ENCODE measurements at places on chromosomes 2 and 18.
A peak's percentile ranks its signal among the peaks of the same experiment; 100 is the strongest.

DNA sequence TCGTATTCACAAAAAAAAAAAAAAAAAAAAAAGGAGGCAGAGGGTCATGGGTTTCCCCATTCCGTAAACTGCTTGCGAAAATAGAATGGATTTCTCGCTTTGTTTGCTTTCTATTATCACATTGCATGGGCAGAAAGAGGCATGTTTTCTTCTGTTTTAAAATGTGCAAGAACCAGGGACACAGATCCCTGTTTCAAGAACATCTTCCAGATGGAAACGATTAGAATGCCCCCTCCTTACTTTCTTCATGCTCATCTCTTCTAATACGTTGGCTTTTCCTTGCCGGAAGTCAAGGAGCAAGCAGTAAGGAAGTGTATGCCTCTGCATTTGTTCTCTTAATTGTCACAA is 51.0 kb upstream of the ZNF516 start:
- no peak for DNase-seq

DNA sequence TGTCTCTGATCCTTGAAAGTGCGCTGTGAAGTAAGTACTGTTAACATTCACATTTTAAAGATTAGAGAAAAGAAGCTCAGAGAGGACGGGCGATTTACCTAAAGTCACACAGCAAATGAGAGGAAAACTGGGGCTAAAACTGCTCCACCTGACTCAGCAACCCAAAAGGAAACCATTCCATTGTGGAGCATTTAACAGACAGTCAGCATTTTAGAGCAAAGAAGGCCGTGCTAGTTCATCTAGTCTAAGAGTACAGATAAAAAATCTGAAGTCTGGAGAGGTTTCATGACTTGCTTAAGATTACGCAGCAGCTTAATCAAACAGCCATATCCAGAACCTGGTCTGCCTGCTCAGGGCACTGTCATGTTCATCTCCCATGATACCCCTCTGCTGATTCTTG is 19.9 kb upstream of the KCNF1 start:
- no peak for DNase-seq

GRCh38 chr2:153416071-153416470 is 62.5 kb downstream of the RPRM start:
- DNase-seq = peak; percentile 12

DNA sequence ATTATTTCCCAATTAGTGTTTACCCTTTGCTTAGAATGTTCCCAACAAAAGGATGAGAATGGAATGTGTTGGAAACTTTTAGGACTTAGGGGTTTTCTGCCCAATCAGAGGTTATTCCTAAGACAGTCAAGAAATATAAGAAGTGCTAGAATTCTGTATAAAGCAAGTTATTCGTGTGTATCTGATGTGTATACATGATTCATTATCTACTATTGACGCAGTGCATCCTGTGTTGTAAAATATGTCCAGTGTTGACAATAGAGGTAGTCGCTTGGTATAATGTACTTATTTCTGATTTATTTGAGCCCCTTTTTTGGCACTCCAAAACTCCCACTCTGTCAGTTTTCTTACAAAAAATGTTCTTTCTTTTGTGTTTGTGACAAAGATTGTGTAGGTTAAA is 881 bp downstream of the PIKFYVE start:
- DNase-seq = no peak

GRCh38 chr2:218648088-218648786 is 11.2 kb downstream of the ZNF142 start:
- DNase-seq = no peak

DNA sequence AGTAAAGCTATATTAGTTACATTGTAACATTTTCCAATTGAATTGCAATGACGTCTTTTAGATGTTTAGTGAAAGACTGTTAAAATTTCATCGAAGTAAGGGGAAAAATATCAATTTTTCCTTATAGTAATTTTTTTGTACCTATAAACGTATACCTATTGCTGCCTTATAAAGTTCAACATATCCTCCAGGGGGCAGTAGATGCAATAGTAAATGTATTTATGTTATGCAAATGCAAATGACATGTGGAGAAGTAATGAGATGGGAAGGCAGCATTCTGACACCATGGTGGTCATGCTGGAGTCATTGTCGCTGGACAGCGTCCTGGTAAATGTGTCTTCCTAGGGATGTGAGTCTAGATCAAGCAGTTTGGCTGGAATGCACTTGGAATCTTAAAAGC is 38.7 kb downstream of the MSTN start:
- peak; percentile 3 for DNase-seq

DNA sequence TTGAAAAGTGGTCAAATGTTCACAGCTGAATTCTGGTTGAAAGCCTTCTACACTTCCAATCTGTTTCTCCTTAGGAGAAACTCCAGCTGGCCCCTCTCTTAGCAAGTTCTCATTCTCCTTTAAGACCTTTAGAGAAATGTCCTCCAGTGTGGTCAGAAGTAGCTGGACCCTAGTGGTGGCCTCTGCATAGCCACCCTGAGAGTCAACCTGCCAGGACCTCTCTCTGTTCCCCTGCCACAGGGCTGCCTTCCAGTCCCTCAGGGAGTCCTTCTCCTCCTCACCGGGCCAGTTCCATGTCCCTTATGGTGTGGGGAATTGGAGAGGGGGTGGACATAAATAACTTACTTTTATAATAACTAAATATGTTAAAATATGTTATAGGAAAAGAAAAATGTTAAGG is 200.9 kb upstream of the PKDCC start:
- no peak for DNase-seq

GRCh38 chr2:37886745-37887144 is 38.3 kb upstream of the RMDN2 start:
- DNase-seq = no peak

GRCh38 chr2:148764815-148765214 is 110.2 kb upstream of the KIF5C start:
- no peak for DNase-seq

GRCh38 chr2:36271266-36271665 is 84.3 kb upstream of the CRIM1 start:
- DNase-seq = no peak

DNA sequence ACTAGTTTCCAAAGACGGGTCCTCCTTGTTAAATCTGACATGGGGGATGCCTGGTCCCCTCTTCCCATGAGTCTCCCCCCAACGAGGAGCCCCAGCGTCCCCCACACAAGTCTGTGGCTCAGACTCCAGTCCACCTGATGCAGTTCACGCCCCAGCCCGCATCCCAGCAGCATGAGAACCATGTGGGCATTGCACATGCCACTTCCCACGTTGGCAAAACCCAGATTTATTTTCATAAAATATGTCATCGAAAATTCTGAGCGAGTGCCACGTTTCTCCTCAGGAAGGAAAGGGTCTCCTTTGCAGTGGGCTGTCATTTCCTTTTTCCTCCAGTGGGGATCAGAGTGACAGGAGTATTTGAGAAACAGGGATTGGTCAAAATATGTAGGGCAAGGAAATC is 45.7 kb upstream of the TPO start:
- DNase-seq = no peak

GRCh38 chr2:63132020-63132419 is 81.4 kb downstream of the OTX1 start:
- DNase-seq = no peak

DNA sequence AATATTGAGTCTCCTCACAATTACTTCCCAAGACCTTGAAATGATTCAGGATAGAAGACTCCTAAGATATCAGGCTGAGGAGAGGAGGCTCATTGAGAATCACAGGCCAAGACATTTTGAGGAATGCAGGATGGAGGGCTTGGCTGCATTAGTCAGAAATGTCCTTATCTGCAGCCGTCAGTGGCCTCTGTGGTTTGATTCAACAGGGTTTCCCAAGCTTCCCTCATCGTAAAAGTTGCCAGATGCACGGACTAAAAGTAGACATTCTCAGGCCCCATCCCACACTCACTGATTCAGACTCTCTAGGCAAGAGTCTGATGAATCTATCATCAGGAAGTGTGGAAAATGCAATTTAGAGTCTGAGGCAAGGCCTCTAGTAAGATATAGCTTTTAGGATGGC is 34.0 kb upstream of the TMEM178A start:
- peak; percentile 85 for DNase-seq

GRCh38 chr2:27703638-27704341 is 40.1 kb downstream of the SLC4A1AP start:
- no peak for DNase-seq

GRCh38 chr2:118850168-118850900 is 2.9 kb upstream of the EN1 start:
- DNase-seq = no peak

DNA sequence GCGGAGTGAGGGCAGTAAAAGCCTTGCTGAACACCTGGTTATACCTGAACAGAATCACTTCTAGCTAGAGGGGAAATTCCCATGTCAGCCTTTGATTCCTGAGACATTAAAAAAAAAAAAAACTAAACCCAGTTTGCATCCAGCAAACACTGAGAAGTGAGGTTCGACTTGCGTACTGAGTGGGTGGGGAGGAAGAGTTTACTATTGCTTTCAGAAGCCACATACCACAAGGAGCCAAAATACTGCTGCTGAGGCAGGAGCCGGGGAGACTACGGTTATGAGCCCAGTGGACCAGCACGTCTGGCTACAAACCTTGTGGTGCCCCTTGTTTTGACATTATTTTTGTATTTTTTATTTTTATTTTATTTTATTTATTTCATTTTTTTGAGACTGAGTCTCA is 2.7 kb downstream of the COLEC11 start:
- DNase-seq = no peak

GRCh38 chr2:37637190-37637860 is 34.1 kb downstream of the CDC42EP3 start:
- DNase-seq = no peak

- DNase-seq = no peak
Measured at GRCh38 chr2:63734510-63734909, 107.2 kb upstream of the UGP2 start.

DNA sequence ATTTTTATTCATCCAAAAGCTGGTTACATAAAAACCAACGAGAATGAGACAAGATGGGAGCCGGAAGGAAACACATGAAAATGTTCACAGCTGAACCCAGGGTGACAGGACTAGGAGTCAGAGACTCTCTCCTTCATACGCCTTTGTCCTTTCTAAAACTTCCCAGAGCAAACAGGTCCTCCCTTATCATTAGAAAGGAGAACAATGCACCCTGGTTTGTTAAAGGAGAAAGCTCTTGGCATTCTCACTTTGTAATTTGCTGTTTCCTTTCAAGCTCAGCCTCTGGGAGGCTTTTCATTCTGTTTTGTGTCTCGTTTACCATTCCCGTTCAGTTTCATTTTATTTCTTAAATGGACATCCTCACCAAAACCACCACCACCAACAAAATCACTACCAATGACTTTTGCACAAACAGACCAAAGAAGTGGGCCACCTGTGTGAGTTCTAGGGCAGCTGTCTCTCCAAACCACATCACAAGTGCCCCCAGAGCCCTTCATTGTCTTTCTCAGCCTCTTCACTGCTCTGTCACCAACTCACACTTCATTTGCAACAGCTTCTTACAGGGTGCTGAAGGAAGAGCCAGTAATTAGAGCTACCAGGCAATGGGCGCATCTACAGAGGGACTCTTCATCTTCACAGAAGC is 105.3 kb downstream of the HDAC4 start:
- DNase-seq = no peak

DNA sequence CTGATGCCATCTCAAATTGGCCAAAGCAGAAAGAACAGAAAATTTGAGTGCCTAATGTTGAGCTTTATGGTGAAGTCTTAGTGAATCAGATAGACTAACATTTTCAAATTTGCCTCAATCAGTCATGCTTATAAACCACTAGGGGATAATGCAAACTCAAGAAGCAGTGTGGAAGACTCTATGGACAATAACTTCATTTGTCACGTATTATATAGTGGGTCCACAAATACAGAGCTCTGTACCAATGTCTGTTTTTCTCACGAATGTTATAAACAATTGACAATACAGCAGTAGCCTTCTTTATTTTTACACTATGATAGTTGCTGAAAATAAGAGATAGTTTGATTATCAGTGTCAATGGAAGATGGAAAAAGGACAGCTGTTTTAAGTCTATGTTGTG is 190.8 kb upstream of the SLC8A1 start:
- no peak for DNase-seq

GRCh38 chr2:188607501-188607900 is 315.8 kb downstream of the GULP1 start:
- no peak for DNase-seq

- DNase-seq = no peak
Measured at GRCh38 chr18:10912790-10913545, 236.4 kb downstream of the PIEZO2 start.

- DNase-seq = no peak
Measured at GRCh38 chr2:217489145-217489960, 513.4 kb downstream of the TNS1 start.
